ENCODE measurements at places on chromosomes 1 and 21. TPM values are rescaled to one million over a fixed set of nuclear protein-coding genes. Genes with fewer than 3 reads are reported as not detected.

The HHIPL2 gene
- total RNA-seq = not detected

The CHD5 gene
- 0.38 TPM for total RNA-seq

The SPRR2B gene
- not detected for total RNA-seq

The NCAM2 gene
- not detected for total RNA-seq

The ST6GALNAC5 gene
- not detected for total RNA-seq

The SRSF4 gene
- total RNA-seq = 133 TPM

The KCND3 gene
- total RNA-seq = not detected

The CD101 gene
- 0.14 TPM for total RNA-seq
